ENCODE measurements at places on chromosomes 11 and 22.

DNA sequence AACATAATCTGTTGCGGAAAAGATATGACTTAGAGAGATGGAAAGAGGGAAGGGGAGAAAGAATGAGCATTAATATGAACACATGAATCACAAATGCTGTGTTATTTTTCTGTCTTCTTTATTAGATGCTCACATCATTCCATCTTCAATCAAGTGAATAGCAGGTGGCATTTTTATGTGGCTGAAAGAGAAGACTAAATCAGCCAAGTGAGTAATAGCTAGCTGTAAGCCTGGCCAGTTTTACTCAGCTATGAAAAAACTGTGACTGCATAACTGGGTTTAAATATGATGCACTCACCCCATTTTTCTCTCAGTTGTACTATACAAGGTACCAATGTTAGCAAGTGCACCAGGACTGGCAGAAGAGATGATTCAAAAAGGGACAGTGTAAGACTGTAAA, 571.1 kb downstream of the JRKL start:
- no peak for DNase-seq

- no peak for DNase-seq
Observed at GRCh38 chr11:61682093-61682732, 2.0 kb downstream of the DAGLA start.

DNA sequence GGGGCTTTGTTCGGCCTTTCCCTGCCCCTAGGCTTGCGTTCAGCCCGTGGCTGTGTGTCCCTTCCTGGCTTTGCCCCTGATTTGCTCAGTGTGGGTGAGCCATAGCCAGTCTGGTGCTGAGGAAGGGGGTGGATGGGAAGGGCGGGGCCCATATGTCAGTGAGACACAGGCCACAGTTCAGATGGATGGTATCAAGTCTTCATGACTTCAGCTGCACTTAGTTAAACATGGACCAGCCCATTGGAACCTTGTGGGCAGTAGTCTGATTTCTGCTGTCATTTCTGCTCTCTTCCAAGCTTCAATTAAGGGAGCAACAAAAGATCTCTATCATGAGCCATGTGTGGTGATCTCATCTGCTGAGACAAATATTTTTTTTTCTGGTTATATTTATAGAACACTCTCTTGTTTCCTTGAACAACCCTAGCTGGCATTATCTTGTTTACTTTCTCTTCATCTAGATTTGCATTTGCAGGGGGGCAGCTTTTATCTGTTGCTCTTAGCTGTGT, 21.6 kb upstream of the PEX26 start:
- DNase-seq, result peak; percentile 74

DNA sequence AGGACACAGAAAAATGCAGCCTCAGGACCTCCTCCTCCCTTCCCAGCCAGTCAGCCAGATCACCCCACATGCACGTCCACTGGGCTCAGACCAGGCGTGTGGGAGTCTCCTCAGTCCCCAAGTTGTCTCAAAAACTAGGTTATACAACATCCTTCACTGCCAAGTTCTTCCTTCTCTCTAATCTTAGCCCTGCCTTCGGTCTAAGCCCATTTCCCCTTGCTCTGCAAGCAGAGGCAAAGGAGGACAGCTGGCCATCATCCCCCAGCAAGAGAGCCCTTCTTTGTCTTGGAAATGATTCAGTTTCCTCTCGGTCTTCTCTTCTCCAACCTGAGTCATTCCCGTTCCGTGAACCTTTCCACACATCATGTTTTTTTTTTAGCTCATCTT, 14.0 kb upstream of the NRGN start:
- no peak for DNase-seq

Measured in head of caudate nucleus (tissue), 42 donors.